ENCODE measurements at places on chromosomes 3 and 15.

GRCh38 chr3:152496286-152496685, 227.6 kb downstream of the MBNL1 start:
- DNase-seq: no peak

GRCh38 chr3:71600646-71601288, 17.2 kb upstream of the FOXP1 start:
- no peak for DNase-seq

GRCh38 chr15:78012643-78013077, 64.9 kb downstream of the TBC1D2B start:
- DNase-seq: no peak

DNA sequence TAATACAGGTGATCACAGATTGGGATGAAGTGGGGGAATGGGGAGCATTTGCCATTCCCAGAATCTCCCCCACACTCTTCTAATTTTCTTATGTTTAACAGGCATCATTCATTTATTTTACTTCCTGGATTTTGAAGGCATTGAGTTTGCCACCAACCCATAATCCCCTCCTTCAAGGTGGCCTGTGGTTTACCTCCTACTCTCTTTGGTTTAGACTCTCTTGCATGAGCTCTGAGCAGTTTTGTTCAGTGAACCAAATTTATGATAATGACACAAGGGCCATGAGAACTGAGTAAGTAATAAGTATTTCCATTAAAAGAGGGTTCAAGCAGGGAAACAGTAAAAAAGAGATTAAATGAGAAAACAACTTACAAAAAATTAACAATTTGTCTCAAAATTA, 703.1 kb upstream of the CFAP20DC start:
- no peak for DNase-seq

DNA sequence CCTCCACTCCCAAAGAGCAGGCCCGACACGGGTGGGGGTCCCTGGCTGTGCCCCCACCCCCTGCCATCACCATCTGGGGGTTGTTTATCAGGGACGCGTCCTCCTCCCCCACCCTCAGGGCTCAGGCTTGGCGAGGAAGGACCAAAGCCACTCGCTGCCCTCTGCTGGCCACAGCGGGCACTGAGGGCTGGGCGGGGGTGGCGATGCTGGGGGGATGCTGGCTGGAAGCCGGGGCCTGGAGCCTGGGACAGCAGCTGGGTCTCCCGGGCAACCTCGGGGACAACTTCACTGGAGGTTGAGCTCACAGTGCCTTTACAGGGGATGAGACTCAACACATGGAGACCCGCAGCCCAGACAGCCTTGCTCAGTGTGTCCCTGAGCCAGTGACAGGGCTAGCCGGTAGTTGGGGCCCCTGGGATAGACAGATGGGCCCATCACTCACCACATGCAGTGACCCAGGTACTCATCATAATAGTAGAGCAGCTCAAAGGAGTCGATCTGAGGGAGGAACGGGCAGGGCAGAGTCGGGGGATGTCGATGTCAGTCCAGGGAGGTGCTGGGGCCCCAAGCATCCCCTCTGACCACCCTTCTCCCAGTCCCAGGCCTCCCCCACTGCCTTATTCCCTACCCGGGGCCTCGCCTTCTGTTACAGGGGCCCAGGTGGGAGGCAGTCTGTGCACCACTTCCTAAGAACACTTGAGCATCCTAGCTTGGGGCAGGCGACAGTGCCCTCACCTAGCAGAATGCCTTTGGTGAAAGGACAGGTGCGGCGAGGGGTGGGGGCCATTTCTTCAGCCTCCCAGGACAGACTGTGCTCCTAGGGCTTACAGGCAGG, 5.9 kb upstream of the CALML4 start:
- DNase-seq: peak; percentile 58

GRCh38 chr3:171186817-171187500, 160.4 kb upstream of the SLC2A2 start:
- no peak for DNase-seq

DNA sequence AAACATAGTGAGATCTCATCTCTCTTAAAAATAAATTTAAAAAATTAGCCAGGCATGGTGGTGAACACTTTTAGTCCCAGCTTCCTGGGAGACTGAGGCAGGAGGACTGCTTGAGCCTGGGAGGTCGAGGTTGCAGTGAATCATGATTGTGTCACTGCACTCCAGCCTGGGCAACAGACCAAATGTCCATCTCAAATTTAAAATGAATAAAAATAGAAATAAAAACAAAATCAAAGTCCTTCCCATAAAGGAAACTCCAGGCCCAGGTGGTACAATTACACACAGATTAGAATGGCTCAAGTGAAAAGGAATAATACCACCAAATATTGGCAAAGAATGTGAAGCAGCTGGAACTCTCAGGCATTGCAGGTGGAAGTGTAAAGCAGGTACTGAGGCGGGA, 19.3 kb upstream of the ATP10A start:
- no peak for DNase-seq

GRCh38 chr3:57151021-57151449, 14.1 kb downstream of the IL17RD start:
- DNase-seq: no peak

DNA sequence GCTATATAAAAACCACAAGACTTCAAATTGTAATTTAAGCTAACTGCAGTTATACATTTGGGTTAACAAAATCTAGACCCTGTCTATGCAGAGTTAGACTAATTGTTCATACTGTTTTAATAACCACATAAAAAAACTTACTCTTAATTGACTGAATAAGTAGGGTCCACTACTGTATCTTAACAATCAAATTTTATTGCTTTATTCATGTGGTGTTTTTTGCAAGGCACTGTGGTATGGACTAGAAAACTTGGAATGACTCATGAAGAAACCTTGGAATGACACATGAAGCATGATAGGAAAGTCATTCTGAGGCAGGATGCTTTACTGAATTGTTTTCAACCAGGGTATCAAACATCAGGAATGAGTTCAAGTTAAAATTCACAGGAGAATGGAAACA, 2.3 kb downstream of the SERP1 start:
- no peak for DNase-seq

- DNase-seq: no peak
Measured at GRCh38 chr3:95607926-95608325, 1206.5 kb upstream of the EPHA6 start.

DNA sequence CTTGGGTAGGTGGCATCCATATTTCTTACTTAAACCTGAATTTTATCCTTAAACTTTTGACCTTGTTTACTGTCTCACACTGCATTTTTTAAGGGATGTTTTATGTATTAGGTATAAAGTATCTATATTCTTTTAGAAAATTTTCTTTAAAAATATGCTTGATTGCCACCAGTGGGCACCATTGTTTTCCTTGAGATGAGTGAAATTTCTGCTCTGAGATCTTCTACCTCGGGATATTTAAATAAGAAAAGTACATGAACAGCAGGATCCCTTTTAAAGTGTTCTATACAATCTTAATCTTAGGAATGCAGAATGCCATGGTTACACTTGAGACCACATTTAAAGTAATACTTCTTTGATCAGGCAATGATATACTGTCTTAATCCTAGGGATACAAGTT, 108.7 kb downstream of the SLMAP start:
- no peak for DNase-seq

- DNase-seq: no peak
Measured at GRCh38 chr15:77907824-77908751, 169.4 kb downstream of the TBC1D2B start.

DNA sequence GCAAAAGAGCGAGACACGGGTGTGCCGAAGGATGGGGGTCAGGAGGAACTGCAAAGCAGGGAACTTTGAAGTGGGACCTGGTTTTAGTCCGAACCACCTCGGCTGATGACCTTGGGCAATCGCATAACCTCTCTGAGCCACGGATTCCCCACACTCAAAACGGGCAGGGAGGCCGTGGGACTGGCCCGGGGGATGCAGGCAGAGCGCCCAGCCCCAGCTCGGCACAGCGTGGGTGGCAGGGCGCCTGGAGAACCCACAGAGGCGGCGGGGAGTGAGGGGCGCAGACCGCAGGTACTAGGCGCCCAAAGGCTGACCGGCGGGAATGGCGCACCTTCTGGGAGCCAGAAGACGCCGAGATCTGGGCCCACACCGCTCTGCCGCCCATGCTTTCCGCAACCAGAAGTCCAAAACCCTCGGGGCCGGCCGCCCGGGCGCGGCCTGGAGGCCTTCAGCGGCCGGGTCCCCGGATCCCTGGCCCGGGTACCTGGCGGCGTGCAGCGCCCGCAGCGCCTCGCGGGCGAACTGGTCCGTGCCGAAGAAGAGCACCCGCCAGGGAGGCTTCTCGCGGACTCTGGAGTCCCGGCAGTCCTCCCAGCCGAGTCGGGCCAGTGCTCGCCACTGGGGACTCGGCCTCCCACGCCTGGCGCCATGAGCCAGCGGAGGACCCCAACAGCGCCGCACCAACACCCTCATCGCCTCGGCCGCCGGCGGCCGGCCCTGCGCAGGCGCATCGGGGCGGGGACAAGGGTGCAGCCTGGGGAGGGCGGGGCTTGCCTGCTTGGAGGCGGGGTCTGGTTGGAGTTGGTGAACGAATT, at the start of gene MTFMT:
Gene MTFMT, minus strand, starts transcription at position 719 of the 815 bp plus-strand sequence. Its CDS starts 26 bp downstream, at position 693.
- DNase-seq: peak; percentile 82

- DNase-seq: no peak
Measured at GRCh38 chr15:59223736-59224135, 17.1 kb downstream of the LDHAL6B start.

DNA sequence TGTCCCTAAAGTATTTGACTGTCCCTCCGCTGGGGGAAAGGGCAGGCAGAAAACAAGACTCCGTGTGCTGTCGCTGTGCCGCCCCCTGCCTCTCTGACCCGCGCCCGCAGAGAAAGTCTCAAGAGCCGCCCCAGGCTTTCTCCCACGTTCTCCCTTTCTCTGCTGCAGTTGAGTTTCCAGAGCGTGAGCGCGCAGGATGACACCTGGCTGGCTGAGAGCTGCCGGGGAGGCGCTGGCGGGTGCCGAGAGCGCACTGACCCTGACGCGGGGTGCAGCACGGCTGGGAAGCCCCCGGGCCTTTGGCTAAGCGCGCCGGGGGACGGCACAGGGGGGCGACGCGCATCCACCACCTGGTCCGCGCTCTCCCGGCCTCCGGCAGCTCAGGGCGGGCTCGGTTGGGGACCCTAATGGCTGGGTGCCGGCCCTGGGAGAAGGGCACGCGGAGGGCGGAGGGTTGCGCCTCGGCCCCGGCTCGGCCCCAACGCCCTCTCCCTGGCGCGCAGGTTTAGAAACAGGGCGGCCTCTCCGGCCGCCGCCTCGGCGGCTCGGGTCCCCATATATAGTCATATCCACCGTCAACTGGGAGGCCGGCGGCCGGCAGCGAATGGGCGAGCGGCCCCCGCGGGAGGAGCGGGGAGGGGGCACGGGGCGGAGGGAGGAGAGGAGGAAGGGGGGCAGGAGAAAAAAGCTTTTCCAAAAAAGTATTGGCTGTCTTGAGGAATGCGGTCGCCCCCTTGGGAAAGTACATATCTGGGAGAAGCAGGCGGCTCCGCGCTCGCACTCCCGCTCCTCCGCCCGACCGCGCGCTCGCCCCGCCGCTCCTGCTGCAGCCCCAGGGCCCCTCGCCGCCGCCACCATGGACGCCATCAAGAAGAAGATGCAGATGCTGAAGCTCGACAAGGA, at the start of gene TPM1:
Gene TPM1, plus strand, starts transcription at position 774 of the 903 bp plus-strand sequence. Its CDS starts 83 bp downstream, at position 857.
- DNase-seq: no peak

GRCh38 chr3:172228036-172228415, 188.6 kb downstream of the FNDC3B start:
- no peak for DNase-seq

DNA sequence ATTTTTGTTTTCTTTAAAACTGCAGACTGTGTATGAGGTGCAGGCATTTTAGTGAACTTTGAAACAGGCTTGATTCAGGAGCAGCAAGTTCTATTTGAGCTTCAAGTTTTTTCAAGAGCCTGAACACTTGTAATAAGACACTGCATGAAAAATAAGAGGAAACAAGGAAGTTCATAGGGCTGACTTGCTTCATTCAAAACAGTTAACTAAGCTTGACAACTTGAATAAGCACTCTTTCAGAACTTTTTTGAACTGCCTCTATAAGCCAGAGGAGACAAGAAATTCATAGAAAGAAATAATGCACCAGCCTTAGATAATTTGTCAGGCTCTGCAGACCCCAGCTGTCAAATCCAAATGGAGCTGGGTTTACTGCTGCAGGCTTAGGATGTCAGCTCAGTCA, 130.2 kb downstream of the SSR3 start:
- DNase-seq: no peak

- no peak for DNase-seq
Measured at GRCh38 chr3:31896648-31897433, 84.2 kb downstream of the OSBPL10 start.

DNA sequence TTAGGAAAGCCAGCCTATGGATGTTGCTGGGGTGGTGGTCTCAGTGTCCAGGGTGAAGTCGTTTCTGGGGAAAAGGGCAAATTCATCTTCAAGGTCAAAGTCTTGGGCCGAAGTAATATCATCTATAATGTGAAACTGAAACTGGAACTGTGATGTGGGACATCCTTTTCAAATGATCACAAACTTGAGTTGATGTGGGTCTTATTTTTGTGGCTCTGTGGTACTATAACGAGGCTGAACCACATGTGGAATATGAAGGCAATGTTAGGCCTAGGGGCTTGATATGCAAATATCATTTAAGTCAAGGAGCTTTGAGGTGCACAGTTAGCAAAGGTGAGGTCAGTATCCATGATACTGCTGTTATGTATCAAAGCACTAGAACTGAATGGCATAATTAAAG, 1.5 kb upstream of the CD200R1L start:
- DNase-seq: no peak

GRCh38 chr3:17232442-17232841, 347.7 kb downstream of the PLCL2 start:
- DNase-seq: no peak

DNA sequence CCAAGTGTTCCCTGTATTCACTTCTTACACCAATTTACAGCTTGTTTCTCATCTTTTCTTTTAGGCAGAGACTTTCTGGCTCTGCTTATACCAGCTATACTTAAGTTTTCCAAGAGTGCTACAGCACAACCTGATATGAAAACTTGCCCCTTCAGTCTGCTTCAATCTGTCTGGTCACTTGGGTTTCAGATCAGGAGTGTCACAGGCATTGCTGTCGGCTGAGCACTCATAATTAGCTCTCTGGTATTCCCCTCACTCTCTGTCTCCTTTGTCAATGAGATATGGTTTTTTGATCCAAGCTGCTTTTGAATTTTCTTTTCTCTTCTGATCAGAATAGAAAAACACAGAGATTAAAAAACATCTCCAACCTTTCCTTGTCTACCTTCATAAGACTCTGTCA, 194.9 kb upstream of the UMPS start:
- DNase-seq: no peak

- DNase-seq: no peak
Measured at GRCh38 chr3:145869958-145870357, 291.0 kb downstream of the PLOD2 start.

DNA sequence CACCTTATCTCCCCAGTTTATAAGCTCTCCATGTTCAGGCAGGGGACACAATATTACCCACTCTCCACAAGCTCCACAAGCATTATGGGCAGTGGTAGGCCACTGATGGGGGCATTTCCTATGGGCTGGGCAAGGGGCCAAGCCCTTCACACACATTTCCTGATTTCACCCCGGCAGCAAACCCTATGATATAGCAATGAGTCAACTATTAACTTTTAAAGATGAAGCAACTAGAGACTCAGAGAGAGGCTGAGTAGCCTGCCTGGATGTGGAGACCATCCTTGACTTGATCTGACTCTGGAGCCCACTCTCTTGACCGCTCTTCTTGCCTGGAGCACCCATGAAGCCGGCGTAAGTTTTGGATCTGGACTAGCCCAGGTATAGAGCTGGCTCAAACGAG, 27.4 kb downstream of the FOXL2NB start:
- DNase-seq: no peak

Data from omental fat pad (tissue), 4 donors.